ENCODE measurements at places on chromosomes 3 and 15.
A peak's percentile ranks its signal among the peaks of the same experiment; 100 is the strongest.

DNA sequence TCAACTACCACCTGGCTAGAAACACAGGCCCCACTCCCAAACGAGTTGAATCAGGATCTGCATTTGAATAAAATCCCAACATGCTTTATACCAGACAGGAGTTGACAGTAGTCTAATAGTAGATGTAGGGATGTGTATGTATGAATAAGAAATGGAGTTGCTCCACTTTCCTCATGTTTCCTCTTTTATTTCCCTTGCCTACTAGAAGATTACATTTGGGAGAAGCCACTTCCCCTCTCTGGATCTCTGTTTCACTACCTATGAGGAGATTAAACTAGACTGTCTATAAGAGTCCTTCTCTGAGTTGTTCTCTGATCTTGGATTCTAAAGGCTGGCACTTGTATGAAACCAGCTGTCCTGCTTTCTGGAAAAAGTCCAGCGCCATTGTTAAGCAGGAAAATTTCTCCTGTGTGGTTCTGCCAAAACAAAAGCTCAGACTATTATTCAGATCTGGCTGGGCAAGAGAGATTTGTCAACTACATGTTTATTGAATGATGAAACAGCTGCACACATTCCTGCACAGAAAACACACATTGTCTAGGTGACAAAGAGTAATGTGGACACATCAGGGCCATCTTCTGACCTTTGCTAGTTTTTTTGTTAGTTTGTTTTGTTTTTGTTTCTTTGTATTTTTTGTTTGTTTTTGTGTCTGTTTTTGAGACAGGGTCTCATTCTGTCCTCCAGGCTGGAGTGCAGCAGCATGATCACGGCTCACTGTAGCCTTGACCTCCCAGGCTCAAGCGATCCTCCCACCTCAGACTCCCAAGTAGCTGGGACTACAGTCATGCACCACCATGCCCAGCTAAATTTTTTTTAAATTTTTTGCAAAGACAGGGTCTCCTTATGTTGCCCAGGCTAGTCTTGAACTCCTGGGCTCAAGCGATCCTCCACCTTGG lies 29.9 kb downstream of the ACP3 start:
- DNase-seq = peak; percentile 12

- DNase-seq = no peak
These were observed 37.8 kb downstream of the SSUH2 start for GRCh38 chr3:8606701-8607231.

DNA sequence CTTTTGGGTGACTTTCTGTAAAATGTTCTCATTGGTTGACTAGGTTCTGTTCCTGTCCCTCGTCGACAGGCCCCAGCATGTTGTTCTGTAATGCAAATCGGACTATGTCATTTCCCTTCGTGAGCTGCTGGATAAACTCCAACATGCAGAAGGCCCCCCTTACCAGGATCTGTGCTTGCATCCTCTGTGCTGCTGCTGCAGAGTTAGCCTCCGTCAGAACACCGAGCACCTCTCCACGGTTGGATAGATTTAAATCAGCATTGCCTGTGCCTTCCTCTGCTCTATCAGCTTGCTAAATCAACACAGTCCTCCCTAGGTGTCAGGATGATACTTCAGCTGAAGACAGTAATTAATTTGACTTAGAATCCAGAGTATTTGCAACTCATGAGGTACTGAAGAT lies 12.7 kb upstream of the MINDY4B start:
- peak; percentile 3 for DNase-seq

DNA sequence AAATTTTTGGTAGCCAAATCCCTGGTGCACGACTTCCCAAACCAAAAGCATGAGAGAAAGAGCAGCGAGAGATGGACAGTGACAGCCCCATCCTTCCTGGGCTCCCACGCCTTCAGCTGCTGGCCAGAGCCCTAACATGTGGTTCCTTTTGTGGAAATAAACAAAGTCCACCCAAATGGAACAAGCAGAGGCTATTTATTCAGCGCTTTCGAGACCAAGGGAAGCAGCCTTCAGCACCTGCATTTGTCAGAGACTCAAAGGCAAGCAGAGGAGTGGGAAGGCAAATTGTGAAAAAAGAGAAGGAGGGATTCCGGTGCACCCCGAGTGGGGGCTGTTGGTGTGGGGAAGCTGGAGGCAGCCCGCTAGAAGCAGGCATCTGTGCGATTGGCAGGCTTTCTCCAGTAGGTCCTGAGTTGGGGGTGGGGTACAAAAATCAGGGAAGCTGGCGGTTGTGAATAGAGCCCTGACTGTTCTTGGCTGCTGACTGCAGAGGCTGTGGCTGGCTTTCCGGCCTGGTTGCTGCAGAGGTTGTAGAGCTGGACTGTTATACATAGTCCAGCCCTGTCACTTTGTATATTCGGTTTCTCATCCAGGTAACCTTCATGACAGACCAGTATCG lies 427.2 kb downstream of the OCA2 start:
- DNase-seq = no peak

GRCh38 chr3:39103791-39104552 lies 3.5 kb downstream of the GORASP1 start:
- DNase-seq = no peak

DNA sequence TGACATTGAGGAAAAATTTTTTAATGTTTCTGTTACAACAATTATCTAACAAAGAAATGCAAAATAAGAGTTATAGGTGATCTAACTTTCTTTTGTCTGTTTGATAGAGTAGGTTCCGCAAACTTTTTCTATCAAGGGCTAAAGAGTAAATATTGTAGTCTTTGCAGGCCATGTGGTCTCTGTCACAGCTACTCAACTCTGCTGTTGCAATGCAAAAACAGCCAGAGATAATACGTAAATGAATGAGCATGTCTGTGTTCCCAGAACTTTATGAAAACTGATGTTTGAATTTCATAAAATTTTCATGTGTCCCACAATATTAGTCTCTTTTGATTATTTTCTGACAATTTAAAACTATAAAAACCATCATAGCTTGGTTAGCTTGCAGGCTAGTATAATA lies 73.3 kb downstream of the SLC24A1 start:
- no peak for DNase-seq

DNA sequence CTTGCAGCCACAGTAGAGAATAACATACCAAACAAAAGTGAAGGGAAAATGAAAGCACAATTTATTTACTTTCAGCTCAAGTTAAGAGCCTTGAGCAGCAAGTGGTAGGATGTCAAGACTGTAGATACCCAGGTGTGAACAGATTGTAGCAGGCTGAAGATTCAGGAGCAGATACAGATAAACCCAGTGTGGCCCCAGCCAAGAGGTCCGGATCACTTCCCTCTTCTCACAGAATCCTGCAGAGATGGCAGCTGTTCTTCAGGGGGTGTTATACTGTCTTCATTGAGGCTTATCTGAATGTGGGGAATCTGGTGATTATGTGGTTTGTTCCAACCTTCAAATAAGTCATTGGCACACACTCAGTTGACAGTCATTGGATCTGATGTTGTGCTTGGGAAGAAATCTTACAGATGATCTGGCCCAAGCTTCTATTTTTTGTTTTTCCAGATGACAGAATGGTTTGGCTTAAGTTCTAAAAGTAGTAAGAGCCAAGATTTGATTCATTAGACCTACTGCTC lies 2.2 kb downstream of the STARD9 start:
- no peak for DNase-seq
